NCI-H345 (cell line): ENCODE measurements at places on chromosomes 7 and 10.

- no peak for DNase-seq
Observed at GRCh38 chr7:120588416-120588815, 269.5 kb downstream of the TSPAN12 start.

- peak; percentile 8 for DNase-seq
Observed at GRCh38 chr10:56586461-56586891, 225.4 kb upstream of the ZWINT start.

- no peak for DNase-seq
Observed at GRCh38 chr10:1360558-1361164, 304.5 kb downstream of the WDR37 start.

- DNase-seq = no peak
Observed at GRCh38 chr7:47648275-47648925, 66.5 kb upstream of the TNS3 start.

DNA sequence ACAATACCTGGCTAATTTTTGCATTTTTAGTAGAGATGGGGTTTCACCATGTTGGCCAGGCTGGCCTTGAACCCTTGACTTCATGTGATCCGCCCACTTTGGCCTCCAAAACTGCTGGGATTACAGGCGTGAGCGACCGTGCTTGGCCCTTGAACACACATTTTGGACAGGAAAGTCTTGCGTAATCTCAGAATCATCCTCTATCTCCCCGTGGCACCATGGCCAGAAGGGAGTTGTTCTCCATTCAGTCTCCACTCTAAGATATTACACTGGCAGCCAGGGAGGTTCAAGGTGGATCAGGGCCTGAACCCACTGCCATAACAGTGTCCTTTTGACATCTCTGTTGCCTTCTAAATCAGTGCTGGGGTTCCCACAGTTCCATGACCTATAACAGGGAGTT, 29.2 kb upstream of the GALNTL5 start:
- no peak for DNase-seq

- no peak for DNase-seq
Observed at GRCh38 chr7:38831259-38831996, 77.6 kb downstream of the VPS41 start.

GRCh38 chr10:26860102-26860442, 686 bp downstream of the ABI1 start:
- DNase-seq = peak; percentile 31

- DNase-seq = no peak
Observed at GRCh38 chr10:70038923-70039322, 13.7 kb upstream of the MACROH2A2 start.

DNA sequence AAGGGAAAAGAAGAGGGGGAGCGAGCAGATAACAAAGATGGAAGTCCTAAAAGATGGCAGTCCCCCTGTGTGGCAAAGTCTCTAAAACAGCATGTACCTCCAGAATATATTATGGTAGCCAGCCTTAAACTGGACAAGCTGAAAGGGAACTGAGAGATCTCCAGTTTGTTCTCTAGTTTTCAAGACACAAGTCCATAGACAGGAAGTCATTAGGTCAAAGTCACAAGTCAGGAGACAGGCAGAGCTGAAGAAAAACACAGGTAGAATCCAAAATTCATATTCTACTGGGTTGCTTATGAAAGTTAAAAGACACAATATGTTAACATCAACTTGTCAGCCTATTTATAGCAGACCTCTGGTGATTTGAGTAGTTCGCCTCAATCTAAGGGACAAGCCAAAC, 38.7 kb downstream of the FAM107B start:
- no peak for DNase-seq

DNA sequence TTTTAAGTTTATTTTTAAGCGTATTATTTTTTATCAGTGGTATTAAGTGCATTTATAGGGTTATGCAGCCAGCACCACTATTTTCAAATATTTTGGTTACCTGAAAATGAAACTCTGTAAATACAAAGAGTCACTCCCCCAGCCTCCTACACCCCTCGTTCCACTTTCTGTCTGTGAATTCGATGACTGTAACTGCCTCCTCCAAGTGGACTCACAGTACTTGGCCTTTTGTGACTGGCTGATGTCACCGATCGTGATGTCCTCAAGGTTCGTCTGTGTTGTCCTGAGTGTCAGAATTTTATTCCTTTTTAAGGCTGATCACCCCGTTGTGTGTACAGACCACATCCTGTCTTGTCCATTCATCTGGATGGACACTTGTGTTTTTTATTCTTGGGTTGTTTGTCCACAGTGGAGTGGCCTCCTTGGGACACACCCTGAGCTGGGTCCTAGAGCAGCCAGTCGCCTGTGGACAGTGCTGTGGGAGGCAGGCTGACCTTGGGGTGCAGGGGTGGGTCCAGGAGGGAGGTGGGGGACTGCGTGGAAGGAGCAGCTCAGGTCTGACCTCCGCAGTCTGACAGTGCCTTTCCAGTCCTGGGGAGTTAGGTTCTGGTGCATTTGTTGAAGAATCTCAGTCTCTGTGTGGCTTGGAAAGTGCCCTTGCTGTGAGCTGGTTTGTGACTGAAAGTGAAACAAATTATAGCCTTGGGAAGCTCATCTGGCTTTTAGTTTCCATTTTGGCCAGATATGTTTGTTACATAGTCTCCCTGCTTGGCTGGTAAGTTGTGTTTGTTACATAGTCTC, 6.9 kb downstream of the MTG1 start:
- DNase-seq = no peak

- no peak for DNase-seq
Observed at GRCh38 chr7:133904776-133905175, 222.4 kb upstream of the LRGUK start.

- no peak for DNase-seq
Observed at GRCh38 chr7:52639981-52640380, 395.5 kb upstream of the POM121L12 start.

- no peak for DNase-seq
Observed at GRCh38 chr10:91607646-91608403, 25.0 kb downstream of the PPP1R3C start.

DNA sequence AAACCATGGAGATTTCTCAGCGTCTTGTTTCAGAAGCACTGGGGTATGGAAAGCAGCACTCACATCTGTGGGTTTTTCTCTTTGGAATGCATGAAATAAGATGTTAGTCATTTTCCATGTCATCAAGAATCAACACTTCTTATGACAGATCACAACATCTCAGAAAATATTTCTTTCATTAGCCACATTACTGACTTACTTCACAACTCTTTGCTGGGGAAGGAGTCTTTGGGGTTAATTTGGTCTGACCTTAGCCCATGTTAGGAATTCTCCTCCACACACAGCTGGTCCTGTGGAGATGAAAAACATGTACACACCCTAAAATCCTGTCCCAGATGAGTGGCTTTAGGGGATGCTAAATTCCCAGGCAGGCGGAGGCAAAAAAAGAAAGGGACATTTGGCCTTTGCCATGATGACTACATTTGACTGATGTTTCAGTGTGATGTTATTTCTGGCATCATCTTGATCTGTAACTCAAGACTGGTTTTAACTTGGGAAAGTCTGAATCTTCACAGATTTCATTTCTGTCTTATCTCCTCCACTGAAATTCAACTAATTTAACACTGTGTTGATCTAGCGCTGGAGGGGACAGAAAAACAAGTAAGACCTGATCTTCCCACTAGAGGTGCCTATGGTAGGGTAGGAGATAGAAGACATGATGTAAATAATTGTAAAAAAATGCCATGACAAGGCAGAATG, 363.2 kb downstream of the PRPF18 start:
- no peak for DNase-seq

DNA sequence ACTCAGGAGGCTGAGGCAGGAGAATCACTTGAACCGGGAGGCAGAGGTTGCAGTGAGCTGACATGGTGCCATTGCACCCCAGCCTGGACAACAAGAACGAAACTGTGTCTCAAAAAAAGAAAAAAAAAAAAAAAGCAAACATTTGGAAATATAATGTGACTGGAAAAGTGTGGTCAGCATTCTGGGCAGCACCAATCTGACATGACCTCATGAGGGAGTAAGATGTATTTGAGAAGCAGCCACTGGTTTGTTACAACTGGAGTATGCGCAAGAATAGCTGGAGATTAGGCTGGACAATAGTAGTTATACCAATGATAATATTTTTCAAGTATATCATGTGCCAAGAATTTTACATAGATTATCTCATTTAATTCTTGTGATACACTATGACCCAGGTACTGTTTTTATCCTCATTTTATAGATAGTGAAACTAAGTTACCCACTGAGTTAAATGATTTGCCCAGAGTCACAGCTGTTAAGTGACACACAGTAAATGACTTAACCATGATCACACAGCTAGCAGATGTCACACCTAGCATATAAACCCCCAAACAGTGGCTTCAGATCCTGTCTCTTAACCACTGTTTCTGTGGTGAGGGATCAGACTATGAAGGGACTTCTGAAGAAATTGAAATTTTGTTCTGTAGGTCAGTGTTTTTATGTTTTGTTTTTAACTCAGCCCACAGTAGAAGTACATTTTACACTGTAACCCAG, 11.1 kb downstream of the MCU start:
- DNase-seq = no peak

DNA sequence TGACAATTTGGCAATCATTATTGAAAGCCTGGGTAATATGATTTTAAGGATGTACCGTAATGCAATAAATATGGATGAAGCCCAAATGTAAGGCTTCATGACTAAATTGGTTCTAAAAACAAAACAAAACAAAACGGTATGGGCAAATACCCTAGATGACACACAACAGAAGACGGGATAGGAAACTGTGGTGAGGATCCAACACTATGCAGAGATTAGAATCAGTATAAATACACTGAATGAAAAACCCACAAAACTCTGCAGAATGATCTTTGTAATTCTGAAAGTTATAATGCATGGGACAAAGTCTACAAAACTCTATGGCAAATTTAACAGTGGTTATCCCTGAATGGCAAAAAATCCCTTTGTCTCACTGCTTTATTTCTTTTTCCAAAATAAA, 57.6 kb downstream of the MALSU1 start:
- DNase-seq = no peak

GRCh38 chr7:33742521-33742920, 162.8 kb upstream of the BMPER start:
- no peak for DNase-seq

GRCh38 chr10:69348816-69349541, 67.7 kb downstream of the TACR2 start:
- DNase-seq = no peak

GRCh38 chr10:43236176-43236850, 30.6 kb downstream of the RASGEF1A start:
- DNase-seq = no peak

- no peak for DNase-seq
Observed at GRCh38 chr10:109698882-109699664, 224.2 kb downstream of the XPNPEP1 start.
